ENCODE measurements at places on chromosomes 5 and 9.

GRCh38 chr5:147439254-147439653, 70.6 kb downstream of the DPYSL3 start:
- no peaks in the 10 kb centered on the region for H3K27me3 ChIP-seq
- no peak overlapping the region for H3K4me3 ChIP-seq
- H3K4me1 ChIP-seq, result peaks cover 9% of the 10 kb centered on the region
- H3K27ac ChIP-seq, result no peak overlapping the region
- H3K36me3 ChIP-seq, result peaks cover 14% of the 10 kb centered on the region
- no peak for DNase-seq

- no peaks in the 10 kb centered on the region for H3K4me1 ChIP-seq
- H3K4me3 ChIP-seq, result no peak overlapping the region
- no peaks in the 10 kb centered on the region for H3K36me3 ChIP-seq
- DNase-seq, result no peak
- no peaks in the 10 kb centered on the region for H3K27me3 ChIP-seq
- H3K27ac ChIP-seq, result no peak overlapping the region
Measured at GRCh38 chr5:156119692-156120091, 207.3 kb upstream of the SGCD start.

GRCh38 chr9:120770931-120771330, 22.3 kb downstream of the FBXW2 start:
- no peak overlapping the region for H3K27ac ChIP-seq
- no peak overlapping the region for H3K4me3 ChIP-seq
- H3K4me1 ChIP-seq, result no peaks in the 10 kb centered on the region
- H3K36me3 ChIP-seq, result peaks cover 60% of the 10 kb centered on the region

DNA sequence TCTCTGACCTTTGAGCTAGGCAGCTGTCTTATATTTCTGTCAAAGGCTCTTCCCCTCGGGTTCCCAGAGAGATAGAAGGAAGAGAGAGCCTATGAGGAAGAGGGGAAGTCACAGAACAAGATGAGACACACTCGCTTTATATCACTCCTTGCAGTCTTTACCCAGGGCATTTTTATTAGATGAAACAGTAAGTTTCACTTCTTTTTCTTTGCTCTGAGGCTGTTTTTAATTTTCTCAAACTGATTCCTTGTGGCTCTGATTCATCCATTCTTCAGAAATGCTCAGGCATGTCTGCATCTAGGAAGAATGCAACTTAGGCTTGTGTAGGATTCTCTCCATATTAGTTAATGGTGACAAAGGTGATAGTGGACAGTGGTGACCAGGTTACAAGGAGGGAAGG, 132.9 kb upstream of the CHD1 start:
- peak overlapping the region; percentile 75 for H3K27ac ChIP-seq
- no peak for DNase-seq
- H3K27me3 ChIP-seq, result no peaks in the 10 kb centered on the region
- peak overlapping the region; percentile 50 for H3K4me3 ChIP-seq
- peaks cover 18% of the 10 kb centered on the region for H3K4me1 ChIP-seq
- H3K36me3 ChIP-seq, result peaks cover 5% of the 10 kb centered on the region

DNA sequence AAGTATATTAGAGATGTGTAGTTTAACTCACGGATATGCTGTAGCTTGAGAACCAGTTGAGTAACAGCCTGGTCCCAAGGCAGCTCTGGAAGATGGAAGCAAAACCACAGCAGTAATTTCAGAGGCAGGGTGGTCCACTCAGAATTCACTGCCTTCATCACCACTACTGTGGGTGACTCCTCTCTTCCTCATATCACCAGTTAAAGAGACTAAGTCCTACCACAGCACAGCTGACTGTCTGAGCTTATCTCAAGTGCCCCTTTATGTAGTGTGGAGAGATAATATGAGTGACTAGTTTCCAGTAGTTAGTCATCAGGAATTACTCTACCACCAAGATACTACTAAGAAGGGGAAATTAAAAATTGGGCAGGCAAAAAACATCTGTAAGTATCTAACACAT, 1571.2 kb upstream of the C9orf72 start:
- no peaks in the 10 kb centered on the region for H3K27me3 ChIP-seq
- no peak for DNase-seq
- peaks cover 37% of the 10 kb centered on the region for H3K36me3 ChIP-seq
- H3K4me3 ChIP-seq, result no peak overlapping the region

GRCh38 chr9:124436320-124436719, 13.9 kb upstream of the ADGRD2 start:
- DNase-seq, result no peak
- no peak overlapping the region for H3K4me3 ChIP-seq
- no peaks in the 10 kb centered on the region for H3K36me3 ChIP-seq

- H3K4me3 ChIP-seq, result no peak overlapping the region
- no peaks in the 10 kb centered on the region for H3K36me3 ChIP-seq
- no peaks in the 10 kb centered on the region for H3K4me1 ChIP-seq
Measured at GRCh38 chr5:120365656-120366446, 98.2 kb upstream of the PRR16 start.

DNA sequence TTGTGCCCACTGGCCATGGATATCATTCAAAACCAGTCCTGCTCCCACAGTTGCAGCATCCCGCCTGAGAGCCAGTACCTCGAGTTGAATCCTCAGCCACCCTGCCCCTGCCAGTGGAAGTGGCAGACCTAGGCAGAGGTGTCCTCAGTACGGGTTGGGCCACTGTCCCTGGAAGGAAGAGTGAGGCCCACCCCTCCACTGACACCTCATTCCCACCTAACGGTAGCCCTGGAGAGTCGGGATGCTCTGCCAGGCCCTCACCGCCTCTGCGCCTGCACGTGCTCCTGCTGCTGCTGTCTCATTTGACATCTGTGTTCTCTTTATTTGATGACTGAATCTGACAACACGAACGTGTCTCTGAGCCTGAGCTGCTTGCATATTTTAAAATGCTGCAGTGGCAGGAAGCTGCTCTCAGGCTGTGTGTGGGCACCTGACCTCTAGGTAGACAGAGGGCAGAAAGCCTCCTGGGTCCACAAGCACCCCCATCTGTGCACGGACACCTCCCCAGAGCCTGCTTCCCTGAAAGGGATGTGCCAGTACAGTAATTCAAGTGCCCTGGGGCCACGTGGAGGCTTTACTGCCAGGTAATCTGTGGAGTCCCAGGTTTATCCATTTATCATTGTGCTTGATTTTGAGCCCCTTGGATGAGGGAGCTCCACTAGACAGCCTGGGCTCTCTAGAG, 194.7 kb downstream of the CACNA1B start:
- H3K4me3 ChIP-seq, result no peak overlapping the region
- H3K27ac ChIP-seq, result no peak overlapping the region
- H3K36me3 ChIP-seq, result no peaks in the 10 kb centered on the region
- H3K4me1 ChIP-seq, result peaks cover 18% of the 10 kb centered on the region
- DNase-seq, result peak; percentile 38

GRCh38 chr9:126956917-126957686, 42.5 kb downstream of the RALGPS1 start:
- H3K27me3 ChIP-seq, result no peaks in the 10 kb centered on the region
- H3K4me1 ChIP-seq, result peaks cover 7% of the 10 kb centered on the region
- H3K4me3 ChIP-seq, result no peak overlapping the region
- peak overlapping the region; percentile 88 for H3K27ac ChIP-seq
- DNase-seq, result no peak

- H3K4me1 ChIP-seq, result no peaks in the 10 kb centered on the region
- H3K4me3 ChIP-seq, result no peak overlapping the region
- H3K27me3 ChIP-seq, result no peaks in the 10 kb centered on the region
- no peak overlapping the region for H3K27ac ChIP-seq
Measured at GRCh38 chr5:121489972-121490371, 361.7 kb upstream of the FTMT start.

DNA sequence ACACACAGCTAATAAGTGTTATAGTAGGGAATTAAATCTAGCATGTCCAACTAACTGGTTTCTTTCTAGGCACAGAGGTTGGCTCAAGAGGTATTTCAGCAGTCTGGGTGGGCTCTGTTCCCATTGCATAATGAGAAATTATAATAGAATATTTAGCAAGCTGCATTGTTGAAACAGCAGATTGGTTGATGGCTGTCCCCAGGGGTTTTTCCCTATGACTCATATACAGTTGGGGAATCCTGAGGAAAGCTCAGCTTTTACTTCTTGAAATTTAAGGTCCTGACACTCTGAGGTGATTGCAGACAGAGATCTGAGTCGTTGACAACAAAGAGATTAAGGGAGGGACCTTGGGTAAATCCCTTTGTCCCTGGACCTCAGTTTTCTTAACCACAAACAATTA, 38.3 kb upstream of the TNFSF8 start:
- no peaks in the 10 kb centered on the region for H3K36me3 ChIP-seq
- DNase-seq, result no peak
- no peaks in the 10 kb centered on the region for H3K27me3 ChIP-seq
- H3K4me1 ChIP-seq, result no peaks in the 10 kb centered on the region
- H3K4me3 ChIP-seq, result no peak overlapping the region

GRCh38 chr5:84383816-84384603, 670 bp downstream of the EDIL3 start:
- DNase-seq, result peak; percentile 51
- peak overlapping the region; percentile 81 for H3K27ac ChIP-seq
- H3K36me3 ChIP-seq, result peaks cover 12% of the 10 kb centered on the region
- peak overlapping the region; percentile 99 for H3K4me3 ChIP-seq

GRCh38 chr9:73845954-73846690, 651.0 kb upstream of the RORB start:
- no peaks in the 10 kb centered on the region for H3K27me3 ChIP-seq
- no peaks in the 10 kb centered on the region for H3K4me1 ChIP-seq
- H3K27ac ChIP-seq, result no peak overlapping the region
- H3K36me3 ChIP-seq, result no peaks in the 10 kb centered on the region
- no peak overlapping the region for H3K4me3 ChIP-seq

- H3K27ac ChIP-seq, result no peak overlapping the region
- DNase-seq, result no peak
- H3K36me3 ChIP-seq, result no peaks in the 10 kb centered on the region
- no peak overlapping the region for H3K4me3 ChIP-seq
- no peaks in the 10 kb centered on the region for H3K27me3 ChIP-seq
Measured at GRCh38 chr9:98300611-98301010, 45.2 kb upstream of the TBC1D2 start.

- H3K4me1 ChIP-seq, result peaks cover 12% of the 10 kb centered on the region
- H3K36me3 ChIP-seq, result no peaks in the 10 kb centered on the region
- H3K4me3 ChIP-seq, result no peak overlapping the region
Measured at GRCh38 chr9:6777213-6777902, 19.6 kb downstream of the KDM4C start.

DNA sequence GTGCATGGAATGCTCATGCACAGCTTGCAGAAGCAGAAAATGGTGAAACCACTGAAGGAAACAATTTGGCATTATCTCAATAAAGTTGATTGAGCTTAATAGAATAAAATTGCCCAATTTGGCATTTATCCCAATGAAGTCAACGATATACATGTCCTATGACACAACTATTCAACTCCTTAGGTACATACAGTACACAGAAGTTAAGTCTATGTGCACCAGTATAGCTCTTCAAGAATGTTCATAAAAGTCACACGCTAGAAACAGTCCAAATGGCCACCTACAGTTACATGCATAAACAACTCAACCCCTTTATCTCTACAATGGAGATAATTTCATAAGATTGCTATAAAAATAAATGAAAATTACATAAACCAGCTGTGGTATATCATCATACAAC, 184.5 kb downstream of the DENND1A start:
- DNase-seq, result no peak
- H3K36me3 ChIP-seq, result no peaks in the 10 kb centered on the region
- no peak overlapping the region for H3K4me3 ChIP-seq
- H3K27me3 ChIP-seq, result no peaks in the 10 kb centered on the region
- H3K27ac ChIP-seq, result no peak overlapping the region

DNA sequence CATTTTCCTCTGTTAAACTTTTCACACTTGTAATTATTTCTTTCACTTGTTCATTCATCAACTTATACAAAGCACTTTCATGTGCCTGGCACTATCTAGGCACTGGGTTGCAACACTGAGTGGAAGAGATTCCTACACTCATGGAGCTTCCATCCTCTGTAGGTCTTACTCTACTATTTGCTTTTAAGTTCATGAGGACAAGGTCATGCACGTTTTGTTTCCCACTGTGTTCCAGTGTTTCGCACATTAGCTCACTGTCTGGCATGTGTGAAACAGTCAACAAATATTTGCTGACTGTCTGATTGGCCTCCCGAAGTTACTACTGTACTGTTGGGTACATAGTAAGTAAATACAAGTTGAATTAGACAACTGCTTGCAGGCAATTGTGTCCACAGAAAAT, 87.9 kb upstream of the IFNK start:
- no peaks in the 10 kb centered on the region for H3K27me3 ChIP-seq
- no peak overlapping the region for H3K27ac ChIP-seq
- DNase-seq, result no peak
- peaks cover 3% of the 10 kb centered on the region for H3K4me1 ChIP-seq

DNA sequence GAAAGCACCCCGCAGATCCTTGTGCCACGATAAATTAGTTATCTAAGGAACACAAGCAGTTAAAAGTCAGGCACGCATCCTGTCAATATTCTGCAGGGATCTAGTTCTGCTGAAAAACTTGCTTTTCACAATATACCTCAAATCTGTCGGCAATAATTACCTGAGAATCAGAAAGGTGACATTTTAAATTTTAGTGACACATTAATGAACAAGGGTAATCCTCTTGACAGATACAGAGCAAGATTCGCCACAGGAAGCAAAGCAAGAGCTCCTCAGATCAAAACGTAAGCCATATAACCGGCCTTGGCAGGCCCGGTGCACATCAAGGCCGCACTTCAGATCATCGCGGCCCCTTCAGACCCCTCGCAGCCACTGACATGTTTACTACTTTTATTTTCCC, 185.7 kb downstream of the ATPSCKMT start:
- no peak for DNase-seq
- H3K4me1 ChIP-seq, result no peaks in the 10 kb centered on the region
- H3K27me3 ChIP-seq, result no peaks in the 10 kb centered on the region
- no peak overlapping the region for H3K4me3 ChIP-seq
- H3K36me3 ChIP-seq, result no peaks in the 10 kb centered on the region
- H3K27ac ChIP-seq, result no peak overlapping the region

- DNase-seq, result peak; percentile 43
- no peaks in the 10 kb centered on the region for H3K27me3 ChIP-seq
Measured at GRCh38 chr9:9790216-9790872, 822.5 kb downstream of the PTPRD start.

DNA sequence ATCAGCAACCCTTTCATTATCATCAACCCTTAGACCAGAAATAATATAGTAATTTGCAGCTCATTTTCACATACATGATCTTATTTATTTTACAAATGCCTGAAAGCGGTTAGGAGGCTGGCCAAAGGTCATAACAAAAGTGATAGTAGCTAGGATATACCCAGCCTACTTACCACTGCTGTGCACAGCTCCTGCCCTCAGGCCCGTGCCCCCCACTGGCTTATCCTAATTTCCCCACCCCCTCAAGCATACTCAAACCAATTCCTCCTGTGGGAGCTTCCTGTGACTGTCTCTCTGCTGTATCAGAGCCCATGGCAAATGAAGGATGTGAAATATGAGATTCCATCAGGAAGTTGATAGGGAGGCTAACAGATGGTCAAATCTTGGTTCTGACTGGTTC, 14.8 kb downstream of the FAM219A start:
- H3K27me3 ChIP-seq, result no peaks in the 10 kb centered on the region
- no peak overlapping the region for H3K4me3 ChIP-seq
- no peaks in the 10 kb centered on the region for H3K36me3 ChIP-seq

All from SK-N-SH (cell line).